Glutamatergic neuron (in vitro differentiated cells): ENCODE measurements at places on chromosomes 11 and 22. TPM values are rescaled to one million over a fixed set of nuclear protein-coding genes. Genes with fewer than 3 reads are reported as not detected.
A peak's percentile ranks its signal among the peaks of the same experiment; 100 is the strongest.

LAYN gene
- 0.98 TPM for total RNA-seq

C1QTNF4 gene
- 7.0 TPM for total RNA-seq

KRTAP5-2 gene
- not detected for total RNA-seq

WNT11 gene
- total RNA-seq = 0.37 TPM

GRAP2 gene
- not detected for total RNA-seq

UNC93B1 gene
- 0.86 TPM for total RNA-seq

OR10A2 gene
- not detected for total RNA-seq

DNA sequence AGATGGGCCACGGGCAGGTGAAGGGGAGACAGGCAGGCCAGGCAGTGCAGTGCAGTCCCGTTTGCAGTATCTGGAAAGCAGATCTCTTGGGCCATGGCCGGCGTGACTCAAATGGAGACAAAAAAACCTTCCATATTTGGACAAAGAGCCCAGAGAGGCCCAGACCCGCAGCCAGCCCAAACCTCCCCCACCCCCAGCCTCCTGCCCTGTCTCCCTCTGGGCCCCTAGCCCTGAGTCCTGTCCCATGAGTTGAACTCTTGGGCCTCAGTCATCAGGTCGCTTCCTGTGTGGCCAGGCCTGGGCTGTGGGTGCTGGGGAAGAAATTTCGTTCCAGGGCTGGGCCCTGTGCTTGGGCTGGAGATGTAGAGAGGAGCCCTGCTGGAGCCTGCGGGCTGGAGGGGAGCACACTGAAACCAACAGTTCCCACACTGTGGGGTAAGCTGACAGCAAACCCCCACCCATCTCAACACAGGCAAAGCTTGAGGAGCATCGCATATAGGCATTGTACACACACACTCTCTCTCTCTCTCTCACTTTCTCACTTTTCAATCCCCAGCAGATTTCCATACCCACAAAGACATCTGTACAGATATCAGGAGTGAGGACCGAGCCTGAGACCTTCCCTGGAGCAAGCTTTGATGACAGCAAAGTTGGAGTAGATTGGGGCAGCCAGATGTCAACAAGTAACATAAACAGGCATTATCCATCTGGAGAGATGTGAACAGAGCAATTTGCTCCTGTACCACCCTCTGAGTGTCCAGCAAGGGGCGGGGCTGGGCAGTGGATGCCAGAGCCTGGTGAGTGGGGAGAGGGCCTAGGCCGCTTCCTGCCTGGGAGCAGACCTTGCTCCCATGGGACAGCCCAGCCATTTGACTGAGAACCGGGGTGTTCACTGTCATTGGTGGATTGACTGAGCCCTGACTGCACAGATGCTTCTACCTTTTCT lies 17.2 kb downstream of the ARHGEF17 start:
- peak; percentile 61 for DNase-seq

GRCh38 chr22:42452456-42452855 lies 20.3 kb upstream of the NFAM1 start:
- no peak for DNase-seq

DNA sequence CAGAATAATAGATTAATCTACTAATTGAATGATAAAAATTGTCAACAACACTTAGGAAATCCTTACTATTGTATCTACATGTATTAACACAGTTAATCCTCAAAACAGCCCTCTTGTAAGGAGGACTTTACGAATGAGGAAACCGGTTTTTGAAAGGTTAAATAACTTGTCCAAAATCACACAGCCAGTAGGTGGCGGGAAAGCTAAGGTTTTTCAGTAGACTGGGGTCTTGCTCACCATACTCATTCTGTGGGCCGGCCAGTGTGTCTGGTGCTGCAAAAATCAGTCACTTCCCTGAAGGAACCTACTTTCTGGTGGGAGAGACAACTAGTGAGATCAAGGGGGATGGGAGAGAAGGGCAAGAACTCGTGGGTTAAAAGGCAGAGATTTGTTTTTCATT lies 3.8 kb downstream of the DCPS start:
- DNase-seq = peak; percentile 62

DNA sequence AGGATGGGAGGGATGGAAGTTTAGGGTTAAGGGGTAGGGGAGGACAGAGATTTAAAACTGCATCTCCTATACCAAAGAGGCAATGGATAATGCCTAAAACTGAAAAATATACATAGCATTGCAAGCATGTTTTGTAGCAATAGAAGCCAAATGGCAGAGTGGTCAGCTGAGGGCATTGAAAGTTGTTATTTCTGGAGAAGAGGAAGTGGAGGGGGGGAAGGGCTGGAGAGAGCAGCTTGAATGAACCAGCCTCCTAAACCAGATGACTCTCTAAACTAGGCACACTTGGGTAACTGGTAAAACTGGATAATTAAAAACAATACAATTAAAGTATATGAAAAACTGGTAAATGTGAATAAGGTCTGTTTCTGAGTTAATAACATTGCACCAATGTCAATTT lies 70.3 kb upstream of the TP53I11 start:
- no peak for DNase-seq

GRCh38 chr11:47177229-47177845 lies 658 bp upstream of the ARFGAP2 start:
- no peak for DNase-seq

DNA sequence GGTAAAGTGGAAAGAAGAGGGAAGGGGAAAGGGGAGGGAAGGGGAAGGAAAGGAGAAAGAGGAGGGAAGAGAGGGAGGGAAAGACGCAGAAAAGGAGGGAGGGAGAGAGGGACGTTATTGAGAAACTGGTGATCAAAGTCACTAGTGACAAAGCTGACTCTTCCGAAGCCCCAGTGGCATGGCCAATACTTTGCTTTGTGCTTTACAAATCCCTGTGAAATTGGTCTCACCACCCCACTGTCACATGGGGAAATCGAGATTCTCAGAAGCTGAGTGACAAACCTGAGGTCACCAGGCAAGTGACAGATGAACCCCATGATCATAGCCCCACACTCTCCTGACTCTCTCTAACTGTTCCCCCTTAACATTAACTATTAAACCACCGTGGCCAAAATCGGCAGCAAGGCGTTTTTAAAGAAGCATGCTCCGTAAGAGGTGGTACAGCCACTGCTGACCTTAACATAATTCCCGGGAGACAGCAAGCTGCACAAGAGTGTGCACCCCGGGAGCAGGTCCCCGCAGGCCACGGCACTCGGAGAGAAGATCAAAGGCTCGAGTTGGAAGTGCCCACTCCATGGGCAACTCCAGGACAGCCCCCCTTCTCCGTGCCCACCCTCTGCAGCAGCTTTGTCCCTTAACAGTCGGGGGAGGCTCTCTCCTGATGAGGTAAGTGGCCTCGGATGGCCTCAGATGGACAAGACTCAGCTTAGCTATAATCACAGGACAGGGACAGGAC lies 34.8 kb downstream of the CELSR1 start:
- DNase-seq = no peak

GRCh38 chr22:36194971-36195370 lies 6.6 kb downstream of the APOL4 start:
- DNase-seq = peak; percentile 67

DNA sequence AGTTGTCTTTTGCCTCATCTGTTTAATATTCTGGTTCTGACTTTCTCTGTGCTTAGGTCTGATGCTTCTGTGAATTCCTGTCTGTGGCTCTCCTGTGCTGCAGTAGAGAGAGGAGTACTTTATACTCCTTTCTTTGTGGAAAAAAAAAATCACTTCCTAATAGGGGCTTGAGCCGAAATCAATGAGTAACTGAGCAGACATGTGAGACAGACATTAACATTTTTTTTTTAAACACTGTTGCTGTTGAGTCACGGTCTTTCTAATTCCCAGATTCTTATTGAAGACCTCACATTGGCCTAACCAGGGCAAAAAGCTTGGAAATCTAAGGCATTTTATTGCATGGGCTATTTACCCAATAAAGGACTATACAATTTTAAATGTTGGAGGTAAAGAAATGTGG lies 86.1 kb downstream of the GRM5 start:
- no peak for DNase-seq

DNA sequence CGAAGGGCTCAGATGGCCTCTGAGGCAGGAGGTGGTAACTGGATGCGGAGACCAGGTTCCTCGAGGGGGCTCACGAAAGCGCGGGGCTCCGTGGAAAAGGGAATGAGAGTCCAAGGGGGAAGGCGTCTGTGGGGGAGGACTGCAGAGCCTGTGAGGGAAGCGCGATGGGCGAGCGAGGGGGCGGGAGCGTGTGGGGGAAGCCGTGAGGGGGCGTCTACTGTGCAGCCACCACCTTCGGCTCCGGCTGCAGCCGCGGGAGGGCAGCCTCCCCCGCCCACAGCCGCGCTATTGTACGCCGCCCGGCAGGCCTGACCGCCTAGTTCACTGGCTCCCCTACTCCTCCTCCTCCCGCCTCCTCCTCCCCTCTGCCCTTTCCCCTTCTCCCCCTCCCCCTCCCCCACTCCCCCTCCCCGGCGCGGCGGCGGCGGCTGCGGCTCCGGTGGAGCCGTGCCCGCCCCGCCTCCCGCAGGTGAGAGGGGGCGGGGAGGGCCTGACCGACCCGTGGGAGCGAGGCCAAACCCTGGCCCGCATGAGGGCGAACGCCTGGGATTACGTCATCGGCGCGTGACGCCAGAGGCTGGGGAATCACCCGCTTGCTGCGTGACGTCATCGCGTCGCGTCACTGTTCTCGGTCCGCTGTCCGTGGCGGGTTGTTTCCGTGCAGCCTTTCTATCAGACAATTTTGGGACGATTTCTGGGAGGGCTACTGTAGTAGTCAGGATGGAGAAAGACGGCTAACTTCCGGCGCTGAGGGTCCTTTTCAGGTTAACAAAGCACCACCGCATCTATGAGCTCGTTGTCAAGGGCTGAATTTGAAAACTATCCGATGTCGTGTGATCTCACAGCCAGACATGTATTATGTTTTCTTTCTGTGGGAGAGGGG lies at the start of gene PAK1:
TSS of gene PAK1 (minus strand) at position 294 of the 883 bp plus-strand sequence. CDS start 81,574 bp downstream, outside the sequence.
- peak; percentile 96 for DNase-seq

- DNase-seq = no peak
Observed at GRCh38 chr11:100682247-100682969, 4.7 kb upstream of the ARHGAP42 start.

GRCh38 chr22:23264610-23265367 lies 84.5 kb downstream of the BCR start:
- no peak for DNase-seq

DNA sequence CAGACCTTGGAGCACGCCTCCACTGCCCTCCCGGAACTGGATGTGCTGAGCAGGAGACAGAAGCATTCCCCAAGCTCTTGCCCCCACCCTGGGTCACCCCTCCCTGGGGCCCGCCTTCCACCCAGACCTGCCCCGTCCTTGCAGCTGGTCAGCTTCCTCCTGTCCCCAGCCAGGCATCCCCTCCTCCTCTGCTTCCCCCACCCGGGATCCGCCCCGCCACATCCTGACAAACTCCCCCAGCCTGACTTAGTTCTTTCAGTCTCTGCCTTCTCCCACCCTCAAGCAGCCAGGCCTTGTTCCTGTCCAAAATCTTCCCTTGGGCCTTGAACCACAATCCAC lies 1.1 kb upstream of the PLXNB2 start:
- peak; percentile 33 for DNase-seq

- no peak for DNase-seq
Observed at GRCh38 chr11:41779401-41779960, 320.0 kb upstream of the LRRC4C start.

- DNase-seq = no peak
Observed at GRCh38 chr11:118216621-118217481, 8.0 kb downstream of the JAML start.

- DNase-seq = peak; percentile 27
Observed at GRCh38 chr11:44226490-44226889, 83.4 kb downstream of the ALX4 start.

- peak; percentile 87 for DNase-seq
Observed at GRCh38 chr11:118171269-118172062, 5.0 kb downstream of the SCN2B start.

DNA sequence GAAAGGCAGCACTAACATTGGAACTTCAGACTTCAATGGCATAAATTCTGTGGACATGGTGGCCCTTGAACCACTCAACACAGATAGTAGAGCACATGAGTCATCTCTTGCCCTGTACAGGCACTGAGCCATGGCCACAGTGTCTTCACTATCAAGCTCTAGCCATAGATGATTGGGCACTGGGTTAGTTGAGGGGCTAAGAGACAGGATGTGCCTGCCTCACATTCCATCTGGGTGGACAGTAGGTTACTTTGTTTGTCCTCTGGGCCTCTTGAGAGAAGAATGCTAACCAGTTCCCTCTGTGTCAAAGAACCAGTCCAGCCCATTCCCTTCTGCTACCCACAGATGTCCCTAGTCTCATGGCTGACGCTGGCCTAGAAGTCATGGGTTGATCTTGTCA lies 39.8 kb downstream of the OR6Q1 start:
- no peak for DNase-seq

DNA sequence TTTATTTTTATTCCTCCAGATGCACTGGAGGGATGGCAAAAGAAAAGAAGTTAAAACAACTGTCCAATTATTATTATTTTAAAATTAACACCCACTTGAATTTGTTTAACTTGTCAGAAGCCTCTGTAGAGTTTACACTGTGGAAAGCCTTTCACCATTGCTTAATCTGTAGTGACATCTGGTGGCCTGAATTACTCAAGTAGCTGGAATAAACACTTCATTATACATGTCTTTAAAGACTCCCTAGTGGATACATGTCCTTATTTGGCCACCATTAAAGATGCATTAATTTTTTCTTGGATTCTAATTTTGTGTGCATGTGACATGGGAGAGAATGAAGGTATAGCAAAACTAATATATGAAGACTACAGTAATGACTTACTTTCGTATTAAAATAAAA lies 1496.5 kb downstream of the FAM181B start:
- DNase-seq = no peak

DNA sequence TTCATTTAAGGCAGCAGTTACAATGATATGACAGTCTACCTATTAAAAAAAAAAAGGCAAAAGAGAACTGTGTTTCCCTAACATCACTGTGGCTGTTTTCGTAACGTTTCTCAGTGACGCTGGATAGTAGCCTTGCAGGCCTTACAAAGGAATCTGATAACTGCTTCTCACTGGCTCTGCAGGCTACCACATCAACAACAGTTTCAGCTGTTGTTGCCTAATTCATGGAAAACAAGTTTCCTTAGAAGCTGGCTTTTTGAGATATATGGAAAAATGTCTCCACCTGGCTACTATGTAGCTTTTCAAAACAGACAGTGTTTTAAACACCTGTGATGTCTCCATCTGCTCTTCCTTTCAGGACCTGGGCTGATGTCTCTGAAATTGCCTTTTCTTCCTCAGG lies 3.8 kb downstream of the OR51V1 start:
- no peak for DNase-seq

GRCh38 chr22:44247346-44247745 lies 65.4 kb downstream of the SHISAL1 start:
- no peak for DNase-seq

DNA sequence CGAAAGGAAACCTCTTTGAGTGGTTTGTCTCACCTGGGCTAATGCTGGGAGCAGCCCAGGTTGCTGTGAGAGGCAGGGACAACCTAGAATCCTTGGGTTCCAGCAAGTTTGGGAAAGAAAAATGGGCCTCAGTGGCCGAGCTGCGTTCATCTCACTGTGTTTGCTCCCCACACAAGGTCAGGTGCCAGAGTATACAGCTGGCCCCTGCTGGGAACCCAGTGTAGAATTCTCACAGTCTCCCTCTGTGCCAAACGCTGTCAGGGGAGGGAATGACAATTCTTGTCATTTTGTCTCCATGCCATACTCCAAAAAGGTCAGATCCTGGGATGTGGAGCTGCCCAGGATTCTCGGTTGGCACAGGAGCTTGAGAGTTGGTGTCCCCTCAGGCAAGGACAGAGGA lies 4.3 kb downstream of the DGKZ start:
- DNase-seq = no peak
